ENCODE measurements at places on chromosomes 3 and 15.

DNA sequence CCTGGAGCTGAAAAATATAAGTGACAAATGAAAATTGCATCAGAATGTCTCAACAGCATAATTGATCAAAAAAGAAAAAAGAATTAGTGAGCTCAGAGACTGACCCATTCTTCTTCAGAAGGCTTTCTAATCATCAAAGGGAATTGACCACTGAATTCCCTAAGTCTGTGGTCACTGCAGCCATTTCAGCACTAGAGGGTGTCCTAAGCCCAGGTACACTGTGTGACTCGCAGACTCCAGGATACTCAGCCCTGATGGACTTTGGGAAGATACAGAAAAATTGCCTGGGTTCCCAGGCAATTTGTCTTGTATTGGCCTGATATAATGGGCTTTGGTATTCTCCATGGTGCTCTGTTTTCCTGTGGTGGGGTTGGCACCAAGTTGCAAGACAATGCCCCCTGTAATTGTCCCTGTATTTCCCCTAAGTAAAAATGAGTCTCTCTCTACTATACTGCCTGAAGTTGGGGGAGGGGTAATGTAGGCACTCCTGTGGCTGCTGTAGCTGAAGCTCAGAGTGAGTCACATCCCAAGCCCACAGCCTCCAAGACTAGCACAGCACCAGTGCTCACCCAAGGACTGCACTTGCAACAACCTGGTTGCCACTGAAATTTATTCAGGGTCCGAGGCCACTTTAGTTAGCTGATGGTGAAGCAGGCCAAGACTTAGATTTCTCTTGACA is 256.0 kb upstream of the STAC start:
- peak; percentile 22 for DNase-seq

DNA sequence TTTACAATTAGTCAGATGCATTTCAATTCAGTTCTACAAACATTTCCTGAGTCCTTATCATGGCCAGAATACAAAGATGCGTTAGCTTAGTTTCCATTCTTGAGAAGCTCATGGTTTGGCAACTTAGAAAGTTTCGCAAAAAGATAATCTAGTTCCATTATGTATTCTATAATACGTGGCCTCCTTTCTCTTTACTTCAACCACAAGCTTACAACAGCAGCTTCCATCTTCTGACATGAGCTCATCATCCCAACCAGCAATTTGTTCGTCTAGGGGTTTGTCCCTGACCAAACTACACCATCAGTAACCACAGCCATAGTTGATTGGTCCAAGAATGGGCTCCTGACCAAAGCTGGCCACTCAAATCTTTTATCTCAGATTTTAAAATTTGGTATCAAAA is 267.6 kb upstream of the TBC1D5 start:
- no peak for DNase-seq

DNA sequence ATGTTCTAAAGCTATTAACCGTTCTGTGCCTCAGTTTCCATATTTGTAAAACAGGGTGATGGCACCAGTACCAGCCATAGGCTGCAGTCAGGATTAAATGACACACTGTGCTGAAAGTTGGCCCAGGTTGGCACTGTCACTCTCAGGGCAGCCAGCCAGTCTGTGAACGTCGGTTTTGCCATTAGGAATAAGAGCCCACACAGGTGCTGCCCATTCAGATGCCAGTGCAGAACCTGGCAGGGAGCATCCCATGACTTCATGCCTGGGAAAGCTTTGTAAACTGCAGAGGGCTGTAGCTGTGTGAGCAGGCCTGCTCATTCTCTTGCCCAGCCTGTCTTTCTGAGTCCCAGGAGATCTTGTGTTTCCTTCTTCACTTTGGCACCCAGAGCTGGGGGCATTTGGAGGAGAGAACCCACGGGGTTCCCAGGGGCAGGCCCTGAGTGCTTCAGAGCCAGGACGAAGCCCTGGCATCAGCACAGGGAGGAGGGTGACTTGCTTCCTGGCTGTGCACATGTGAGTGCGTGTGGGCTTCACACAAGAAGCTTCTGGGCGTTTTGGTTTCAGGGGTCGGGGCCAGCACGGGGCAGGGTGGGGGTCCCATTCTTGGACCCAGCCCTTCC is 46.9 kb downstream of the ZNF710 start:
- no peak for DNase-seq

- DNase-seq: no peak
These were observed 104.8 kb upstream of the RAD18 start for GRCh38 chr3:9068051-9068450.

DNA sequence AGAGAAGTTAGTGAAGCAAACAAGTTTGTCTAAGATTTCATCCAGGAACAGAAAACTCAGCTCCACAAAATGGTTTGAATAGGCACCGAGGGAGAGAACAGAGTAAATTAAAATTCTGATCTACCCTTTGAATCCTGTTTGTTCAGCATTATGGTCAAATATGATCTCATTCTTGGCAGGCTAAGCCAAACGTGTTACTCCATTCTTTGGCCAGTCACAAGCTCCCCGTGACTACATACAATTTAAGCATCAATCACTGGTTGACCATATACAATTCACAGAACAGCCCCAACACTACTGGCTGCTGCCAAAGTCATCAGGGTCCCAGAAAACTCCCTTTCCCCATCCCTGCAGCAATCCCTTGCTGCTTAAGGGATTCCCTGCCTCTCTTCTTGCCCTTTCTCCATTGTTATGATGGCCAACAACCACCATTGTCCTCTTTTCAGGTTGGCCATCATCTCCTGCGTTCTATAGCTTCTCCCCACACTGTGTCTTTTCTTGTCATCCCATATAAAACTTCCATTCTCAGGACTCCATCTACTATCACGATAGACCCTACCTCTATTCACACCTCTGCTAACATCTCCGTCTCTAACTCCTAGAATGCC is 46.3 kb downstream of the GOLIM4 start:
- DNase-seq: peak; percentile 74

GRCh38 chr3:194617143-194617671 is 16.0 kb downstream of the TMEM44 start:
- DNase-seq: no peak

DNA sequence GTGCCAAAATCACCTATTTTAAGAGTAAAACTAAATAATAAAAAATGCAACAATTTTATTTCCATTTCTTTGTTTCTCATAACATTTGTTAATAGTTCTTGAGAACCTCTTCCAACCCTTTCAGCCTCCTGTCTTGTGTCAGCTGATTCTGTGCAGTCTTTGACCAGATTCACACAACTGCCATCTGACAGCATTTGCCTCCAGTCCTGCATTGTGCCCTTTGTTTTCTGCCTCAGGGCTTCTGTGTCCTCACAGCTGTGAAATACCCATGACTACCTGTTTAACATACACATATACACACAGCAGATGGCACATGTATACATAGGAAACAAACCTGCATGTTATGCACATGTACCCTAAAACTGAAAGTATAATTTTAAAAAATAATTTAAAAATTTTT is 13.2 kb upstream of the CNTN6 start:
- no peak for DNase-seq

DNA sequence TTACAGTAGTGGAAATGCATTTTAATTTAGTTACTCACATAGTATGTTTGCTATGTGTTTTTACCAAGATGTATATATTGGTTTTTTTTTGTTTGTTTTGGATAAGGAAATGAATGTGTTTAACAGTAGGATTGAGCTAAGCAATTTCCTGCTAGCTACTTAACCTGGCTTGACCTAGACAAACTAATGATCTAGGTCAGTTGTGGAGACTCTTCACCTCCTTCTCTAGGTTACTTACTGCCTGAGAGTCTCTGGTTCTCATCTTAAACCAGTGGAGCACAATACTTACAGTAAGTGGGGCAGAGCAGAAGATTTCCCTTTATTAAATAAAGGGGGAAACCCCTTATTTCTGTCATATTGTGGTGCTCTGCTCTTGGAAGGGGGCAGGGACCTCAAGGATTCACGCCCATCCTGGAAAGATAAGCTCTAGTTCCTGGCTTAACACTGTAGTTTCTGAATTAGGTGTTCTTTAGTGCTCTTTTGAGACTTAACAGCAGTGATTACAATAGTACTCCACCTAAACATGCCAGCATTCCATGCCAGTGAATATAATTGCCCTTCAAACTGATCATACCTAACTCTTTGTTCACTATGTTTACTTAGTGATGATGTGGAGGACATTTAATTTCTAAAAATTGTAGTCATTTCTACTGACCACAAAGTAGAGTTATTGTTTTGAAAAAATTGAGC is 79.9 kb downstream of the UBP1 start:
- DNase-seq: no peak

DNA sequence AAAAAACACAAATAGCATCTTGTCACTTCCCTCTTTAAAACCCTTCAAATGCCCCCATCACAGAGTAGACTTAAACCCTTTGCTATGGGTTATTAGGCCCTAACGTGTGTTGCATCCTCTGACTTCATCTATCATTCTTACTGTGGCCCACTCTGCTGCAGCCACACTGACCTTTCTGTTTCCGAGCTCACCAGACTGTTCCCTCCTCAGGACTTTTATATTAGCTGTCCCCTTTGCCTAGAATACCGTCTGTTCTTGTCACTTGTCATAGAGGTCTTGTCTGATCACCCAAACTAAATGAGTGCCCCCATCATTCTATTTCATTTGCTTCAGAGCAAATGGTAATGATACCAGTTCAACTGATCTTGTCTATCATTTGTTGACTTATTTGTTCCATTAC is 877 bp upstream of the FEM1B start:
- no peak for DNase-seq

DNA sequence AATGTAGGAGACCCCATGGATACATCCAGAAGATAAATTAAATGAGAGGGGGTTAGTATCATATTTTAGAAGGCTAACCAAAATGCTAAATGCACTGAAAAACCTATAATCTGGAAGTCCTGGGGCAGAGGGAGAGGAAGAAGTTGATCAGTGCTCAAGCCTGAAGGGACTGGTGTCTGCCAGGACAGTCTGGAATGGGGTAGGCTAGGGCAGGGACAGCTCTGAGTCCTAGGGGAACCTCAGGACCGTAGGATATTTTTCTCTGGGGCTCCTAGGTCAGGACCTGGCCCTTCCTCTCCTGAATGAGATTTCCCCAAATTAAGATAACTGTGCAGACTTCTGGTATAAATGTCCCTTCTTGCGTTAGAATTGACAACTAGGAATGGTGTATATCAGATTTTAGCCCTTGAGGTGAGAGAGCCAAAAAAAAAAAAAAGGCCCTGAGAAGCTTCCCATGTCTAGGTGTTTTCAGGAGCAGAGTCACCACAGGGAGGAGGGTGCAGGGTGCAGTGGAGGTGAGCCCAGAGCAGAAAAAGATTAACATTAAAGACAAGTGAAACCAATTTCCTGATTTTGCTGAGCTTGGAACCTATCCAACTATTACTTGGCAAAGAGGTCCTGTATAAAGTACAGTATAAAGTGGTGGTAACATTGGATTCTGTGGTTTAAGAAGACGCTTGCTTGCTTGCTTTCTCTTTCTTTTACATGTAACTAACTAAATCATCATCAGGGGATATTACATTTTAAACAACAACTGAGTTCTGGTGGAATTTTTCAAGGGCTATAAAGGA is 63.5 kb downstream of the HACD2 start:
- DNase-seq: peak; percentile 19

GRCh38 chr15:75067123-75067830 is 43.9 kb downstream of the PPCDC start:
- DNase-seq: no peak

DNA sequence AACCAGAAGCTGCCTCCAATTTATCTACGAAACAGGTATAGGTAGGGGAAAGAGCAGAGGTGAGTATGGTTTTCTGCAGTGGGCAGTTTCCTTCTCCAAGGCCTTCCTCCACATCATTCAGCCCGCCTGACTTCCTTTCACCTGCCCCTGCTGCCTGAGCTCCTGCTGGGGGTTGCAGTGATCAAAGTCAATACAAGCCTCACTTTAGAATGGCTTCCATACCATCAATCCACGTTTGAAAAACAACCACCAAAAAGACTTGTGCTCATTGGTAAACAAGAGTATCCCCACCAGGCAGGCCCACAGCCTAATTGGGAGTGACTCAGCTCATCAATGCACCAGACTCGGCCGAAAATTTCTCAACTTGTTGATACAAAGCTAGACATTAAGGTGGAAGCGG is 159.9 kb downstream of the MAGI1 start:
- DNase-seq: no peak

DNA sequence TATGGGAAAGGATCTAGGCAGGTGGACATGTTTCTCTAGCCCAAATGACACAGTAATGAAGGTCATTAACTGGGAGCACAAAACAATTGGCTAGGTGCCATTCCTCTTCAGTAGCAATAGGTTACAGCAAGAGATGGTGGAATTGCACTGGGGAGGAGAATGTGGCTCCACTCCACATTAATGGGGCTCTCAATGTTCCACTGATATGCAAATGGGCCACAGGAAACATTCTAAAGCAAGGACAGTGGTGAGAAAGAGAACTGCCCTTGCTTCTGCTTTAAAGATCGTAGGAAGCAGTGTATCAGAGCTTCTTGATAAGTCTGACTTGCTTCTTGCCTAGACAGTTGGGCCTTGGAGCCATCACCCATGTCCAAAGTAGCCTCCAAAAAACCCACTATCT is 271.4 kb upstream of the PPP2R3A start:
- DNase-seq: no peak

DNA sequence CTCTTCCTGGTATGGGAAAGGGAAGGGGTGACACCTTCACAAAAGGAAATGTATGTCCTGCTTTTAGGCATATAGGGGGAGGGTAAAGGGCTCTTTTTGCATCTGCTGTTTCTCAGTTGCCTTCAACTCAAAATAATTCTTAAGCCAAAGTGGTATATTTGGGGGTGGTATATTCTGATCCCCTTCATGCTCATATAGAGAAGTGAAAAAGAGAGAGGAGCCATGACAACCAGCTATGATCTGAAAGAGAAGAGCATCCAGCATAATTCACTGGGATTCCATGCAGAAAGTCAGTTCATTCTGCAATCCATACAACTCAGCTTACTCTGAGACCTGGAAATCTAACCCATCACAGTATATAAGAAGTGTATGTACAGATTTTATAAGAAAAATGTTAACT is 22.3 kb downstream of the DENND6A start:
- no peak for DNase-seq

GRCh38 chr3:113421082-113421481 is 20.2 kb downstream of the CFAP44 start:
- no peak for DNase-seq
